Urothelium cell line (cell line): ENCODE measurements at places on chromosomes 6 and 20.

- peak; percentile 29 for DNase-seq
These were observed 92.2 kb downstream of the CEP57L1 start for GRCh38 chr6:109187399-109188114.

- no peak for DNase-seq
These were observed 14.5 kb downstream of the CDK19 start for GRCh38 chr6:110800839-110801196.

DNA sequence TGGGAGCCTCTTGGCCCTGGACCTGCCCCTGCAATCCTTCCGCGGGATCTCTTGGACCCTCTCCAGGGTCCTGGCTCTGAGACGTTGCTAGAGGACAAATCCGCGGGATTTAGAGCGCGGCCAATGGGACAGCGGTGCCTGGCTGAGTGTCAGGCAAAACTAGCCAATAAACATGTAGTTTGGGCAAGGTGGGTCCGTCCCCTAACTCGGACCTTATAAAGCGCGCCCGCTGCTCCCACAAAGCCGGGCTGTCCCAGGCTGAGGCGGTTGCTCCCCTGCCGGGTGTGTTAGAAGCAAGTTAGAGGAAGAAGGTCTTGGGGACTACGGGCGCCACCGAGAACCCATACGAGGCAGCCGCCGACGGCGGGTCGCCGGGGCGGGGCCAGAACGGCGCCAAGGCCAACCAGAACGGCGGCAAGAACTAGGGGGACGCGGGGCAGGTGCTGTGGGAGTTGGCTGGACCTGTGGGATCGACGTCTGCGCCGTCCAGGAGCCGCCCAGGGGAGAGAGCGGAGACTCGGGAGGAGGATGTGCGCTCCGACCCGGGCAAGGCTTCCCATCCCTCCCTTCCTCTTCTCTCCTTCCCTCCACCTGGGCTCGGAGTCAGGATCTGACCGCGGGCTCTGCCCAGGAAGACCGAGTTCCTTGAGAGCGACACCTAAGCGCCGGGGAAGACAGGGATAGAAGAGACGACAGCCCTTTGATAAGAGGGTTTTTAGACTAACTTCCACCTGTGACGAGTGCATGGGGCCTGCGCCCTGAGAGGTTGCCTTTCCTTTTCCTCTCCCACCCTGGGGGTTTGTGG is 6.5 kb upstream of the TMEM14A start:
- peak; percentile 99 for DNase-seq

DNA sequence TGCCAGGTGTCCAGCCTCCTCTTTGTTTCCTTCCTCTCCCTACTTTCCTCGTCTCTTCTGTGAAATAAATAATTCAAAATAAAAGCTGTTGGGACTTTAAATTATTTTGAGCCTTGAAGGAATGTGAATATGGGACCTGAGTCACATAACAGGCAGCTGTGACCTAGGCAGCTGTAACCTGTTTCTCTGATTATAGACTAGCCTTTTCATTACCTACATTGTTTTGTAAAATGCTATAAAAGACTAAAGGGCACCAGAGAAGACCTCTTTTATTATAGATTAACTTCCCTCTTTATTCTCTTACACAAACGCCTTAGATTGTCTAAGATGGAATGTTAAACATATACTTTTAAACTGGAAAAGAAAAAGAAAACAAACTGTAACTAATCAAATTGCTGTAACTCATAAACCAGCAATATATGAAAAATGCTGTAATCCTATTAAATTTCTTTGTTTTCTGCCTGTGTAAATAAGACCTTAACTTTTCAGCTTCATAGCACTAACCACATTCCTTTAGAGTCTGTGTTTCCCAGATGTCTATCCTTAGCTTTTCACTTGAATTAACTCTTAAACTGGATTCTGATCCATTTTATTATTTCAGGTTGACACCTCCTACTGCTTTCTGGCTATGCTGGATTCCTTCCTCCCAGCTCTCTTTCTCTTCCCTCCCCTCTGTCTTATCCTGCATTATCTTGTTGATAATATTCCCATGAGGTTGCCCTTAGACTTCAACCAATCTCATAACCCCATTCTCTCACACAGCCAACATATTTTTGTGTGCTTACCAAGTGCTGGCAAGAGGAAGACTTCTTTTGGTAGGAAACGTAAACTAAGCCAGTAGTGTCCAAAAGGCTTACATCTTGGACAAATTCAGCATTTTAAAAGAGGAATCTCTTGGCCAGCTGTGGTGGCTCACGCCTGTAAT is 69.2 kb downstream of the TPD52L1 start:
- no peak for DNase-seq

DNA sequence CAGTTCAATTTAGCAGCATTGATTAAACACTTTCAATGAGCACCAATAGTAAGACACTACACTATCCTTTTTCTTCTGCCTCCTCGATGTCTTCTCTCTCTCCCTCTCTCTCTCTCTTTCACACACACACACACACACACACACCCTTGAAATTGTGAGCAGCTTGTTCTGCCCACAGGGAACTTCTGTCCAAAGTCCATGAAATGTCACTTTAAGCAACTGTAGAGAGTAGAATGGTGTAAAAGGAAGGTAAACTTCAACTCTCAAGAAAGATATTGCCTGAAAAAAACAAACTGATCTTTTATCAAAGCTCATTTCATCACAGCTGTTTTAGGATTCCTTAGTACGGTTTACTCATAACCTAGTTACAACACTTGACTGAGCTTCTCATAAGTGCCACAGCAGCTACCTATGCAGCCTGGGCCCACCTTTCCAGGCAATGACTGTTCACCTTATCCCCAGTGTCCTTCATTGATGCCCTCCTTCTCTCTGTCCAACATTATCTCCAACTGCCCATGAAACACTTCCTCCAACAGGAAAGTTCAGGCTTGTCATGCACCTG is 107.0 kb downstream of the TNFRSF21 start:
- no peak for DNase-seq
